Forelimb muscle (tissue), 1 donor: ENCODE measurements at places on chromosomes 16 and 17. TPM values are rescaled to one million over a fixed set of nuclear protein-coding genes. Genes with fewer than 3 reads are reported as not detected.

GRCh38 chr16:59121411-59122261, 387.5 kb upstream of the GOT2 start:
- DNase-seq = peak; percentile 59

GRCh38 chr17:36183001-36183971, 6.8 kb upstream of the TBC1D3B start:
- DNase-seq = no peak

DNA sequence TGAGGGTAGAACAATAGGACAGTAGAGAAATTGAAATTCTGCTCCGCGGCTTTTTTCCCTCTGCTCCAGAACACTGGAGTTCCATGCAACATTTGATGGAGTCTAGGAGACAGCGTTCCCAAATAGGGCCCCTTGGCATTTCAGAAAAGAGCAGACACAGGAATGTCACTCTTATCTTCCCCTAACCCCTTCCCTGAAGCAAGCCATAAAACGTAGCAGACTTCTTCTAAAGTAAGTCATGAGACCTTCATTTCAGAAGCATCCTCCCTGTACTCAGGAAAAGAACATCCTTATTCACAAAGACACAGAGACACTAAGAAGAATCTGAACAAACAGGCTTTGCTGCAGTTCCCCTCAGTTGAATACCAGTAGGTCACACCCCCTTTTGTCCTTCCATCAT, 296.1 kb upstream of the SOX9 start:
- no peak for DNase-seq

DNA sequence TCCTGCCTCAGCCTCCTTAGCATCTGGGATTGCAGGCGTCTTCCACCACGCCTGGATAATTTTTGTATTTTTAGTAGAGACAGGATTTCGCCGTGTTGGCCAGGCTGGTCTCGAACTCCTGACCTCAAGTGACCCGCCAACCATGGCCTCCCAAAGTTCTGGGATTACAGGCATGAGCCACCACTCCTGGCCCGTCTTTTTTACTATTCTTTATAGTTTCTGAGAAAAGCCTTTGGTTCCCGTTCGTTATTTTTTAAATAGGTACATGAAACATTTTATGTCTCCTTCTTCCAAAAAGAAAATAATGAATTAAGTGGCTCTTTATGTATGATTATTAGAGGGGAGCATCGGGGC, 570 bp upstream of the BCO1 start:
- DNase-seq = no peak

- DNase-seq = peak; percentile 11
Measured at GRCh38 chr17:79741751-79742588, 11.2 kb downstream of the ENPP7 start.

- no peak for DNase-seq
Measured at GRCh38 chr17:27783440-27784350, 16.6 kb downstream of the NOS2 start.

- no peak for DNase-seq
Measured at GRCh38 chr17:55023626-55024025, 55.1 kb downstream of the STXBP4 start.

- no peak for DNase-seq
Measured at GRCh38 chr16:2155977-2156848, 631 bp downstream of the TRAF7 start.

DNA sequence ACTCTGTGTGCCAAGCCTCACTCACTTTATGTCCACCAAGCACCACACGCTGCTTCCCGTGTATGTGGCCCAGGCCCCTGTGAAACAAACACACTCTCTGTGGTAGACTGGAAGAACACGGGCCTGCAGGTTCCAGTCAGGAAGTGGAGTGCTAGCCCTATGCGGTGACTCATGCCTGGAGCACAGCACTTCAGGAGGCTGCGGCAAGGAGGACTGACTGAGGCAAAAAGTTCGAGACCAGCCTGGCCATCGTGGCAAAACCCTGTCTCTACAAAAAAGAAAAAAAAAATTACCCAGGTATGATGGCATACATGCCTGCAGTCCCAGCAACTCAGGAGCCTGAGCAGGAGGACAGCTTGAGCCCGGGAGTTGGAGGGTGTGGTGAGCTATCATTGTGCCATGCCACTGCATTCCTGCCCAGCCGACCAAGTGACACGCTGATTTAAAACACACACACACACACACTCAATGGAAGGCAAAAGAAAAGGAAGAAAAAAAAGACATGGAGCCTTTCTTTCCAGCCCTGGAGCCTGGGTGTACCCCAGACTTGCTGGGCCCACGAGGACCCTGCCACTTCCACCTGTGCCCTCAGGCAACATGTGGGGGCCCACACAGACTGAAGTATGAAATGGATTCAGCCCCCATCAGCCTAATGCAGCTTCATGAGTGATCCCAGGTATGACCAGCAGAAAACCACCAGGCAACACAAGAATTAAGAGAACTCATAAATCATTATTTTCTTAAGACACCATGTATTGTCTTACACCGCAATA, 126.6 kb downstream of the ANKRD11 start:
- no peak for DNase-seq

DNA sequence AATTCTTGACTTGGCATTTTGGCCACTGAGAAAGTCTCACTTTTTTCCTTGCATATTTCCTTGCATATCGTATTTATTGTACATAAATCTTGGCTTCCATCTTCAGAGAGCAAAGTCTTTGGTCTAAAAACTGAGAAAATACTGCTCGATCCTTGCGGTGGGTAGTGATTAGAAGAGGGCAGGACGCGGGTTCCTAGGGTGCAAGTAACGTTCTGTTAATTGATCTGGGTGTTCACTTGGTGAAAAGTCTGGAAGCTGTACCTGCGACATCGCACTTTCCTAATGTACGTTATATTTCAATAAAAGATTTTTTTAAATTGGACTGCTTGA, 758 bp upstream of the UBALD2 start:
- DNase-seq = no peak

GRCh38 chr17:29825604-29826003, 104.4 kb downstream of the SSH2 start:
- no peak for DNase-seq

Gene CORO6
- polyA plus RNA-seq = 96.8 TPM

Gene CHTF8
- 61.6 TPM for polyA plus RNA-seq

Gene BCAR1
- 58.6 TPM for polyA plus RNA-seq

Gene TEX19
- not detected for polyA plus RNA-seq

Gene KRT10
- 35.8 TPM for polyA plus RNA-seq
